SK-N-SH (cell line): ENCODE measurements at places on chromosomes 4 and X.
A peak's percentile ranks its signal among the peaks of the same experiment; 100 is the strongest.

DNA sequence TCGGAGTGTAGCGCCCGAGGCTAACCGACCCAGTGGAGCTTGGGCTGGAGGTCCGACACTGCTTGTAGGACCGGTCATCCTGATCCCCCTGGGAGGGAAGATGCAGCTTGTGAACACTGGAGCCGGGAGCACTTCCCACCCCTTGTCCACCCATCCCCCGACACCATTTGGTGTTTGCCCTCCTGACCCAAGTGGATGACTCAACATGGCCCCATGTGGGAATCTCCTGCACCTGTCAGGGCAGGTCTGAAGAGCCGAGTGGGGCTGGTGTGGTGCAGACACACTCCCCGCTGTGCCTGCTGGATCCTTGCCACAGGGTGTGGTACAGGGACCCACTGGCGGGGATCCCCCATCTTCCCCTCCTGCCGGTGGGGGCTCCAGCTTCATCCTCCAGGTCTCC lies 90.0 kb upstream of the AFAP1 start:
- DNase-seq, result no peak

DNA sequence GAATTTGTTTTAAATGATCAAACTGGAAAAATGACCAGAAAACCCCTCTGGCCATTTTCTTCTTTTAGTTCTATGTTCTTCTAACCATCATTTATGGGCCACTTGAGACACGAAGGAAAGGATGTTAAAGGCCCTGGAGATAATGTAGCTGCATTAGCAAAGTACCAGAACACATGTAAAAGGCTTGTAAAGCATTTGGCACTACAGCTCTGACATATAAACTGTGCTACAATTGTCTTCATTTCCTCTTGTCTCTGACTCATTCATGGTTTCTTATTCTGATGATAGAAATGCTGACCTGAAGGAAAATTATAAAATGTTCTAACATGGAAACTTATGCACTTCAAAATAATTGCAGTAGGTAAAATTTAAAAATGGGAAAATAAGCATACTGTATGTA lies 388.7 kb downstream of the FAT4 start:
- DNase-seq, result no peak

- no peak for DNase-seq
Measured at GRCh38 chr4:152981842-152982241, 45.7 kb downstream of the FHDC1 start.

- no peak for DNase-seq
Measured at GRCh38 chrX:10198254-10198653, 41.5 kb downstream of the CLCN4 start.

- DNase-seq, result peak; percentile 17
Measured at GRCh38 chr4:112940336-112940735, 109.1 kb upstream of the ANK2 start.

DNA sequence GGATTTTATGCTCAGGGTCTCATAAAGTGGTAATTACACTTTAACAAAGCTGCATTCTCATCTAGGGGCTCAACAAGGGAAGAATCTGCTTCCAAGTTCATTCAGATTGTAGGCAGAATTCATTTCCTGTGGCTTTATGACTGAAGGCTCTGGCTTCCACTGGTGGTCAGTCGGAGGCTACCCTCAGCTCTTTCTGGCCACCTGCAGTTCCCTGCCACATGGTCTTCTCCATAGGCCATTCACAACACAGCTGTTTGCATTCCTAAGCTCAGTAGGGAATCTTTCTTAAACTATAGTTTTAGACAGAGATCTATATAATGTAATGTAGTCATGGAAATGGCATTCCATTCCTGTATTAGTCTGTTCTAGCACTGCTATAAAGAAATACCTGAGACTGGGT lies 973.0 kb upstream of the SLIT2 start:
- DNase-seq, result no peak

GRCh38 chr4:81032771-81033684 lies 2.5 kb downstream of the BMP3 start:
- no peak for DNase-seq
